Mucosa of descending colon (tissue), 3 donors: ENCODE measurements at places on chromosomes 12 and 14. TPM values are rescaled to one million over a fixed set of nuclear protein-coding genes. Genes with fewer than 3 reads are reported as not detected.

The STYK1 gene
- total RNA-seq: 28.0 TPM

The IAPP gene
- not detected for total RNA-seq

The DHH gene
- 0.46 TPM for total RNA-seq

The FZD10 gene
- total RNA-seq: 0.35 TPM

The ACVRL1 gene
- total RNA-seq: 247 TPM

The TAS2R42 gene
- not detected for total RNA-seq

The KRT73 gene
- not detected for total RNA-seq

The SPIC gene
- total RNA-seq: not detected

The TAS2R31 gene
- total RNA-seq: 2.6 TPM

The TAS2R46 gene
- 4.2 TPM for total RNA-seq

The FAR2 gene
- 72.2 TPM for total RNA-seq

The MTRFR gene
- total RNA-seq: 11.2 TPM

The RASSF8 gene
- 8.0 TPM for total RNA-seq

The TMEM119 gene
- total RNA-seq: 4.1 TPM

The IL23A gene
- 0.55 TPM for total RNA-seq

The HAL gene
- 1.8 TPM for total RNA-seq

The CLEC4E gene
- total RNA-seq: 2.3 TPM

The WNT5B gene
- total RNA-seq: 2.7 TPM
